ENCODE measurements at places on chromosomes 1 and 21.

GRCh38 chr1:74549932-74550331, 37.5 kb upstream of the LRRC53 start:
- no peak for DNase-seq

- no peak for DNase-seq
Observed at GRCh38 chr1:7315316-7315715, 455.8 kb upstream of the VAMP3 start.

- DNase-seq: no peak
Observed at GRCh38 chr1:233487408-233487807, 126.5 kb upstream of the KCNK1 start.

GRCh38 chr1:172399756-172400721, 20.4 kb upstream of the C1orf105 start:
- DNase-seq: no peak

DNA sequence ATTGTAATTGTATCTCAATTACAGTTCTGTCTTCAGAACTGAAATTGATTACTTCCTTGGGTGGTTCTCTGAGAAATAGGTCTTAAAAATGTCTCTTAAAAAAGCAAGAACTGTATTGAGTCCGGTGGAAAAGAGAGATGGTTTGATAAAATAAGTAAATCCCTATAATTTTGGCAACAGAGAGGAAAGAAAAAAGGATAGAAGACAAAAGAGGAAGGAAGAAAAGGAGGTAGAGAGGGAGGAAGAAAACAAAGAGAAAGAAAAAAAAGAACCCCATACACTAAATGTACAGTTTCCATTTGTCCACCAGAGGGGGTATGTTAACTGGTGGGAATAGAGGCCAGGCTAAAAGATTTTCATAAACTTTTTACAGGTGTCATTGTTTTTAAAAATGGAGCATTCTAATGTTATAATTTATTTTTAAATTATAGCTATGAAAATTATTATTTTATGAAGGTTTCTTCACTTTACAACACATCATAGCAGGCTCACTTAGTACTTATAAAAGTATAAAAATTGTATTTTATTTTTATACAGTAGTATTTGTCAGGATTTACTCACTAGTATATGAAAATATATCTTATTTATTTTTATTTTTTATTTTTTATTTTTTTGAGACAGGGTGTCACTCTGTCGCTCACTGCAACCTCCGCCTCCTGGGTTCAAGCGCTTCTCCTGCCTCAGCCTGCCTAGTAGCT, 2.1 kb upstream of the UBE2T start:
- no peak for DNase-seq

DNA sequence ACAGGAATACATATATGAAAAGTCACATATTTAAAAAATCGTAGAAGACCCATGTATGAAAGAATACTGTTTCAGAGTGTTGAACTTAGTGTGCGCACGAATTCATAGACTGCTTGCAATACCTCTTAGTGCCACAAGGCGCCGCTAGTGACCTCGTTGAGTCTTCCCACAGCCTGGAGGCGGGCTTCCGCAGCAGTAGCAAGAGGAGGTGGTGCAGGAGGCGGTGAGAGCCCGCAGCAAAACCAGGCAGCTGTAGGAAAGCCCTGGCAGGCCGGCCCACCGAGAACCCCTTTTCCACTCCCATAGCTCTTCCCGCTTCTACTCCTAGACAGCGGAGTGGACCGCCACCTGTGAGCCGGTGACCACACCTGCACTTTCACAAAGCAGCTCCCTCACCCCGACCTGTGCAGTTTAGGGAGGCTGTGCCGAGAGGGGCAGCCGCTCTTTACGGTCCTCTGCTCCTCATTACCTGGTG, 23.5 kb downstream of the MTARC1 start:
- DNase-seq: peak; percentile 57

GRCh38 chr1:40197656-40198055, 36.5 kb downstream of the RLF start:
- no peak for DNase-seq

- DNase-seq: no peak
Observed at GRCh38 chr1:101131239-101131843, 105.5 kb upstream of the S1PR1 start.

GRCh38 chr1:5756434-5757186, 235.6 kb downstream of the NPHP4 start:
- DNase-seq: no peak

DNA sequence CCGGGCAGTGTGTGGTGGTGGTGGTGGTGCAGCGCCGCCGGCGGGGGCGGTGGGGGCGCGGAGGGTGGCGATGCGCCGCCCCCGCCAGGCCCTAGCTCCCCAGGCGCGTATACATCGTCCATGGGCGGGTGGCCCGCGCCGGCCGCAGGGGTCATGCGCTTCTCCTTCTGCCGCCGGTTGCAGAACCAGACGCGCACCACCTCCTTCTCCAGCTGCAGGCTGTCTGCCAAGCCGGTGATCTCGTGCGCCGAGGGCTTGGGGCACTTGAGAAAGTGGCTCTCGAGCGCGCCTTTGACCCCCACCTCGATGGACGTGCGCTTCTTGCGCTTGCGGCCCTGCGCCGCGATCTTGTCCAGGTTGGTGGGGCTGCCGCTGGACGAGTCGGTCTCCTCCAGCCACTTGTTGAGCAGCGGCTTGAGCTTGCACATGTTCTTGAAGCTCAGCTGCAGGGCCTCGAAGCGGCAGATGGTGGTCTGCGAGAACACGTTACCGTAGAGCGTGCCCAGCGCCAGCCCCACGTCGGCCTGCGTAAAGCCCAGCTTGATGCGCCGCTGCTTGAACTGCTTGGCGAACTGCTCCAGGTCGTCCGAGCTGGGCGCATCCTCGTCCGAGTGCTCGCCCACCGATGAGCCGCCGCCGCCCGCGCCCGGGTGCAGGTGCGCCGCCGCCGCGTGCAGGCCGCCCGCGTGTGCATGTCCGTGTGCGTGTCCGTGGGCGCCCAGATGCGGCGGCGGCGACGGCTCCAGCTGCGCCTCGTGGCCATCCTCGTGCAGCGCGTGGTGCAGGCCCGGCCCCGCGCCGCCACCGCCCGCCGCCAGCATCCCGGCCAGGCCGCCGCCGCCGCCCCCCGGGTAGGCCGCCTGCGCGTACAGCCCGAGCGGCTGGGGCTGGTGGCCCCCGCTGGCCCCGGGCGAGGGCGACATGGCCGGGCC, 926 bp downstream of the POU3F1 start:
- no peak for DNase-seq

- no peak for DNase-seq
Observed at GRCh38 chr1:92123868-92124267, 43.7 kb downstream of the BTBD8 start.

Data from stimulated activated CD4-positive, alpha-beta T cell treated with anti-CD3 and anti-CD28 coated beads, Interleukin-1b, Interleukin-23, amount 100 ng/mL, for 4 hours (primary cell).